ENCODE measurements at places on chromosomes 3 and 15. TPM values are rescaled to one million over a fixed set of nuclear protein-coding genes. Genes with fewer than 3 reads are reported as not detected.

IQCH gene
- 0.13 TPM for polyA plus RNA-seq

CDC25A gene
- polyA plus RNA-seq: not detected

TNNC1 gene
- polyA plus RNA-seq: not detected

AP4E1 gene
- 2.5 TPM for polyA plus RNA-seq

STAB1 gene
- not detected for polyA plus RNA-seq

SPTSSB gene
- polyA plus RNA-seq: not detected

GABRA5 gene
- not detected for polyA plus RNA-seq

STAG1 gene
- 20.8 TPM for polyA plus RNA-seq

MFAP1 gene
- 10.9 TPM for polyA plus RNA-seq

CLN6 gene
- 3.8 TPM for polyA plus RNA-seq

LARP6 gene
- polyA plus RNA-seq: not detected

GAP43 gene
- polyA plus RNA-seq: not detected

INKA1 gene
- polyA plus RNA-seq: 35.5 TPM

ZMYND10 gene
- not detected for polyA plus RNA-seq

DPPA2 gene
- polyA plus RNA-seq: not detected

REC114 gene
- not detected for polyA plus RNA-seq

ARPP21 gene
- not detected for polyA plus RNA-seq

GOLGA6L7 gene
- polyA plus RNA-seq: not detected

SLC6A11 gene
- not detected for polyA plus RNA-seq

GOLGA6B gene
- not detected for polyA plus RNA-seq

EFCAB12 gene
- 0.71 TPM for polyA plus RNA-seq

GOLGA8G gene
- not detected for polyA plus RNA-seq

CHRNA7 gene
- polyA plus RNA-seq: not detected

LSAMP gene
- polyA plus RNA-seq: 0.94 TPM

PHLDB2 gene
- 1.4 TPM for polyA plus RNA-seq

FNDC3B gene
- 3.5 TPM for polyA plus RNA-seq

SLC22A14 gene
- not detected for polyA plus RNA-seq

LRRC31 gene
- polyA plus RNA-seq: not detected

SNTN gene
- not detected for polyA plus RNA-seq

CX3CR1 gene
- polyA plus RNA-seq: 10.3 TPM

GOLGA8J gene
- not detected for polyA plus RNA-seq

TTLL13 gene
- polyA plus RNA-seq: 0.08 TPM

TRIM42 gene
- polyA plus RNA-seq: not detected

PPP1R14D gene
- polyA plus RNA-seq: 0.56 TPM

SLC9C1 gene
- polyA plus RNA-seq: not detected

LMLN gene
- polyA plus RNA-seq: 1.3 TPM

ALG3 gene
- 72.3 TPM for polyA plus RNA-seq

HIGD2B gene
- not detected for polyA plus RNA-seq

MKRN2OS gene
- polyA plus RNA-seq: not detected

DMXL2 gene
- 1.1 TPM for polyA plus RNA-seq

COL6A5 gene
- polyA plus RNA-seq: not detected

FANCD2OS gene
- not detected for polyA plus RNA-seq

ASB14 gene
- 0.53 TPM for polyA plus RNA-seq

NLGN1 gene
- polyA plus RNA-seq: not detected

STRIT1 gene
- polyA plus RNA-seq: not detected

CCDC80 gene
- 0.14 TPM for polyA plus RNA-seq

BUB1B gene
- polyA plus RNA-seq: 0.55 TPM

DUOXA2 gene
- not detected for polyA plus RNA-seq

PIERCE2 gene
- polyA plus RNA-seq: 2.2 TPM

Measured in IgD-negative memory B cell (primary cell).